ENCODE measurements at places on chromosomes 12 and 14.

DNA sequence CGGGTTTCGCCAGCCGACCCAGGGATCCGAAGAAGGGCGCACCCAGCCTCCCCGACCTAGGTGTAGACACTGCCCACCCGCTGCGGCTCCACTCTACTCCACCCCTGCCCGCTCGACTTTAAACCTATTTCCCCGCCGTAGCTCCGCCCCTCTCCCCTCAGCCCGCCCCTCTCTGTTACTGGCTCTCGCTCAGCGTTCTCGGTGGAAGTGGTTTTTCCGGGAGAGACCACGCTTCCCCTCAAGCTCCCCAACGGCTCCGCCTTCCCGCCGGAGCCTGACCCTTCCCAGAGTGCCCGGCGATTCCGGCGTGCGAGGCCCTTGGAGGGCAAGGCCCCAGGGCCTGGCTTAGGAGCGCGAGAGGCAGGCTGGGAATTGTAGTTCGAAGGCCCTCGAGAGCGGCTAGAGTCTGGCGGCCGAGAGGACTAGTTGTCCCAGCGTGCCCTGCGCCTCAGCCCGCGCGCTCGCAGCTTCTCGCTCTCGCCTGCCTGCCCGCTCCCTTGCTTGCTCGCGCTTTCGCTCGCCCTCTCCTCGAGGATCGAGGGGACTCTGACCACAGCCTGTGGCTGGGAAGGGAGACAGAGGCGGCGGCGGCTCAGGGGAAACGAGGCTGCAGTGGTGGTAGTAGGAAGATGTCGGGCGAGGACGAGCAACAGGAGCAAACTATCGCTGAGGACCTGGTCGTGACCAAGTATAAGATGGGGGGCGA lies at the start of gene PA2G4:
PA2G4 (plus strand) TSS at position 451 of the 706 bp plus-strand sequence; CDS start at position 630, 179 bp downstream.
- DNase-seq, result peak; percentile 99

- no peak for DNase-seq
Measured at GRCh38 chr12:101074940-101075680, 134.9 kb downstream of the SLC5A8 start.

GRCh38 chr14:103721334-103722120 lies 5.9 kb downstream of the ZFYVE21 start:
- peak; percentile 60 for DNase-seq

- no peak for DNase-seq
Measured at GRCh38 chr12:132170637-132171292, 26.5 kb downstream of the NOC4L start.

DNA sequence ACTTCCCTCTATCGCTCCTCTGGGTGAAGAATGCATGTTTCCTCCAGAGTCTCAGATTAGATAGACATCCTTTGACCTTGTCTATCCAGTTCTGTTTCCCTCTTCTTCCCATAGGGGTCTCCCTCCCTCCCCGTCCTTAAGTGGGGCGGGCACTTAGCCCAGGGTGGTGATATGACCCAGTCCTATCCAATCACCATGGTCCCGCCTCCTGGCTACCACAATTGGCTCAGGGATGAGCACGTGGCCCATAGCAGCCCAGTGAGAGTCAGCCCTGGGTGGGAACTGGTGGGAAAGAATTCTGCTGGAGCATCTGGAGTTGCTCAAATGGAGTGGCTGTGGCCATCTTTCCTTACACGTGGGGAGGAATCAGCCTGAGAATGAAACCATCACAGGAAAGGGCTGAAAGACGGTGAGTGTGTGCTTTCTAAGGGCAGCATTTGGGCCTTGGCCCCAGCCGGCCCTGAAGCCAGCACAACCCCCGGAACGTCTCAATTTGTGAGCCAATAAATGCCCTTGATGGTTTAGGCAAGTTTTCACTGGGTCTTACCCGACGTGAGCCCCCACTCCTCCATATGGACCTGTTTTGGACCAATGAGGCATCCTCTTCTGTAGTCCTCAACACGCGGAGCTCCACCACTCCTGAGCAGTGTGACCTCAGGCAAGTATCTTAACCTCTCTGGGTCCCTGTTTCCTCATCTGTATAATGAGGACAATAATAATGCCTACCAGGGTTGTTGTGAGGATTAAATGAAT lies 14.4 kb upstream of the MLXIP start:
- DNase-seq, result peak; percentile 98

- DNase-seq, result no peak
Measured at GRCh38 chr12:117091758-117092510, 7.3 kb downstream of the TESC start.

DNA sequence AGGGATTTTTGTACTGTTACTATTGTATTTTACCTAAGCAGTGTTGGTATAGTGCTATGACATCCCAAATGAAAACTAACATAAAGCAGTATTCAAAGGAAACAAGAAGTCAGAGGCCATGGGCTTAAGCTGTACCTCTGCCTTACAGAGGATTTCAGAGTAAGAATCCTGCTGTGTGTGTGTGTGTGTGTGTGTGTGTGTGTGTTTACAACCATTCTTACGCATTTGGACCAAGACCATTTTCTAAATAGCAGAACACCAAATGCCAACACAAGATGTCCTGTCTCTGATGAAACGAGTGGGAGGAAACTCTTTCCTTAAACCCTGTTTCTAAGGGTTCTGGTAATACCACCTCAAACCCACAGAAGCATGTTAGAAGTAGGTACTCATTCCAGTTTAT lies 64.4 kb downstream of the PPP1R36 start:
- no peak for DNase-seq

DNA sequence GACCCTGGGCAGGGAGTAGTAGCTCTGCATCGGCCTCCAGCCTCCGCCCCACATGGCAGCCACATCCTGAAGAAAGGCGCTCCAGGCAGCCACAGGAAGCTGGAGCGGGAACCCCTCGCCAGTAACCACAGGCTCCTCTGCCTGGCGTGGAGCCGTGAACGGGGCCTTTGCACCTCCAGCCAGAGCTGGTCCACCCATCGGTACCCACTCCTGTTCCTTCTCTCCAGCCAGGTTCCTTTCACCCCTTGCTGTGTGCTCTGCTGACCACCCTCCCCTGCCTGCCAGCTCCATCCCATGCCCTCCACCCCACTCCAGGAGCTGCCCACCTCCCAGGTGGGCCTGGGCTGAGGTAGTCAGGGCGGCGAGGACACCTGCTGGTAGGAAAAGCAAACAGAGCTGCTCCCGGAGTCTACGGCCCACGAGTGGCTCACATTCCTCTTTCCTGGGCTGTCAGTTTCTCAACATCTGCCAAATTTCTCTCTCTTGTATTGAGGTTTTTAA lies 2.7 kb downstream of the TGFB3 start:
- DNase-seq, result peak; percentile 62

DNA sequence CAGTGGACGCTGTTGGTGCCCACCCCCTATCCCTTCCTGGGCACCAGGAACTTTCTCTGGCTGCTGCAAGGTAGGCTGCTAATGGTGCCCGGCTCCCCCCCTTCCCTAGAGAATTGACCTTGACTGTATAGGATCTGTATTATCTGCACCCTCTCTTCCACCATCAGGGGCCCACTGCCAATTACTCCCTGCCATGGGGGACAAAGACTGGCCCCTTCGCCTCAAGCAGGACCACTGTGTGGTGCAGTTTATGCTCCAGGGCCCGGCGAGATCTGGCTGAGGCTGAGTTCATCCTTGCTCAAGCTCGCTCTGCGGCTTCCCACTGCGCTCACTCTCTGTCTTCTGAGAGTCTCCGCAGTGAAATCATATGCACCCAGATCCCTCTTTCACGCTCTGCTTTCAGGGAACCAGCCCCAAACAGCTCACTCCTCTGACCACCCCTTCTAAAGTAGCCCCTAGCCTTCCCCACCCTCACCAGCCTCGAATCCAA lies 95.2 kb downstream of the LGMN start:
- no peak for DNase-seq

GRCh38 chr14:105528586-105529318 lies 2.4 kb downstream of the TMEM121 start:
- no peak for DNase-seq

- DNase-seq, result no peak
Measured at GRCh38 chr14:34583525-34583924, 44.0 kb upstream of the EAPP start.

GRCh38 chr14:23877111-23877510 lies 76.5 kb upstream of the DHRS4 start:
- DNase-seq, result no peak

DNA sequence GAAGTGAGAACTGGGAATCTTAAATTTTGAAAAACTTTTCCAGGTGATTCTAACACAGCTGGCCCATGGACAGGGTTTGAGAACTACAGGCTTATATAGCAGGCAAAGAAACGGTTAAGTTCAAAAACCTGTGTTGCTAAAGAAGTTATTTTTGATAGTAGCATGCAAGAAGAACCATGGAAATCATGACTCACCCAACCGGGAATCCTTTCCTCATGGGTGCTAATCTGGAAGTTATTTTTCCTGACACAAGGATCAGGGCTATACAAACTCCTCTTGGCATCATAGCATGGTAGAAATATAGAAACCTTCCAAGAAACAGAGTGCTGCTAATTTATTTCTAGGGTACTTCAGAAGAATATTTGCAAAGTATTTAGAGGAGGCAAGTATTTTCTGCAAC lies 588.7 kb downstream of the CCER1 start:
- peak; percentile 42 for DNase-seq

- DNase-seq, result no peak
Measured at GRCh38 chr12:103688376-103689063, 101.4 kb downstream of the STAB2 start.

DNA sequence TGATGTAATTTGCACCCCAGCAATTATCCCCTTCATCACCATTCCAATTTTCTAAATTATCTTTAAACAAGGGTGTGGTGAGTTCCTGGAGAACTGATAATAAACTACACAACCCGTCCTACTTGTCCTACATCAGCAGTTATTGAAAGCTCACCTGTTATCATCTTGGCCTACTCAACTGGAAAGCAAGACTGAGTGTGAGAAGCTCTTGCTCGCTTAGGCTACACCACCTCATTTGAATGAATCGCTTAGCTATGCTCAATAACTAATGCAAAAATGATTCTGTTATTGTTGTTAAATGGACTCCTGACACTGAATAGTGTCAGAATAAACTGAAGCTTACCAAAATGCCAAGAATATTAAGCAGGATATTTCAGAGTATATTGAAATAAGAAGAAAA lies 115.4 kb upstream of the BTG1 start:
- no peak for DNase-seq

DNA sequence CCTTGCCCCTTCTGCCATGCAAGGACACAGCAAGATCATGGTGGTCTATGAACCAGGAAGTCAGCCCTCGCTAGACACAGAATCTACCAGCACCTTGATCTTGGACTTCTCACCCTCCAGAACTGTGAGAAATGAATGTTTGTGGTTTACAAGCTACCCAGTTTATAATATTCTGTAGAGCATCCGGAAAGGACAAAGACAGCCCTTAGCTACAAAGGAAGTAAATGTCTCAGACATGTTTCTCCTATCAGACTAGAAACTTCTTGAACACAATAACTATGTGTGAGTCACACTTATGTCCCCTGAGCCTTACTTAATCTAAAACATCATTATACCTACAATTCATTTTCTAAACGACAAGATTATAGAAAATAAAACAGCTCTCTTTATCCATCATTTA lies 176.7 kb downstream of the KLHL28 start:
- peak; percentile 3 for DNase-seq

- DNase-seq, result no peak
Measured at GRCh38 chr14:32825058-32825457, 113.6 kb upstream of the NPAS3 start.

DNA sequence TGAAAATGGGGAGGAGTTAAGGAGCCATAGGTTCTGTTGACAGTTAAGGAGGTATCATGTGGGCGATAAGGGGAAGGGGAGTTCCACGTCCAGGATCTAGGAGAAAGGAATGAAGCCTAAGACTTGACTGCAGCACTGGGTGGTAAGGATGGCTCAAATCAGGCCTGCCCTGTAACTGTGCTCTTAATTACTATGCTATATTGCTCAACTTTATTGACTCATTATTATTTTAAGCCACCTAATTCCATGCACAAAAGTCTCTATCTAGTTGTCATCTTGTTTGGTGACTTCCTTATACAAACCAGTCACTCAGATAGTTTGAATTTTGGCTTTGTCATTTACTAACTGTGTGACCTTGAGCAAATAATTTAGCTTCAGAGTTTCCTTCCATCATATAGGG lies 242.1 kb upstream of the ARHGAP5 start:
- peak; percentile 7 for DNase-seq

GRCh38 chr14:31261859-31262731 lies 54.5 kb upstream of the HECTD1 start:
- DNase-seq, result peak; percentile 66

All from iris pigment epithelial cell (primary cell).